ENCODE measurements at places on chromosomes 13 and 19. TPM values are rescaled to one million over a fixed set of nuclear protein-coding genes. Genes with fewer than 3 reads are reported as not detected.

REEP6 gene
- total RNA-seq = 8.3 TPM

ZNF99 gene
- total RNA-seq = not detected

FCHO1 gene
- total RNA-seq = 4.1 TPM

LINGO3 gene
- total RNA-seq = not detected

RYR1 gene
- total RNA-seq = 0.14 TPM

SWSAP1 gene
- total RNA-seq = 2.5 TPM

SCGB2B2 gene
- total RNA-seq = not detected

TRIM13 gene
- 17.8 TPM for total RNA-seq

Data from airway epithelial cell (primary cell).